Activated T-cell treated with anti-CD3 and anti-CD28 coated beads for 48 hours (primary cell): ENCODE measurements at places on chromosomes 5 and 9.

DNA sequence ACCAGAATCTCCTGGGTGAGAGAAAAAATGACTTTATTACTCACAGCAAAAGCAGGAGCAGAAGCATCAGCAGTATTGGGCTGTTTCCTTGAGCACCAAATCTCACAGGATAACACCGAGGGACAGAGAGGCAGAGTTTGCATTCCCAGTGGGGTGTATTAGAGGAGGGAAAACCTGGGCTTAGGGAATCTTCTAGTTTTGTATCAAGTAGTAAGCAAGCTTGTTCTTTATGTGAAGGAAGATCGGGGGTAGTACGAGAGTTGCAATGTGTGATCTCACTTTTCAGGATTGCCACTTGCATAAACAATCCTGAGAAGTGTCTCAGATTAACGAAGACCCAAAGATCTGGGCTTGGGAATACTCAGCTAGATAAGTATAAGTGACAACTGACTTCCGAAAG, 1163.0 kb downstream of the TAF11L14 start:
- no peak for DNase-seq

DNA sequence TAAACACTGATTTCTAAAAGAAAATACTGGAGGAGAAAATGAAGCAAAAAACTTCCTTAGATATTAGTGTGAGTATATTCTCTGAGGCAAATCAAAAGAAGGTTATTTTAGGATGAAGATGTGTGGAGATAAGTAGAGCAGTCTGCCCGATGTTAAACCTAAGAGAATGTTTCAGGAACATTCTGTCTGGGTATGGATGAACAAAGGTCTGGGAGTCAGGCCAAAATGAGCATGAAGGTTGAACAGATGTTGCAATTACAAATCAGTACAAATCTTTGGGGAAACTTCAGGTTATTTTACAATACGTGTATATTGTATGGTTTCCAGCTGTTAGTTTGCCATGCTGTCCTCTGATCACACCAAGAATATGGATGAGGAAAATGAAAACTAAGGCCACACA, 14.4 kb upstream of the CEP78 start:
- no peak for DNase-seq

GRCh38 chr5:16095612-16096011, 84.0 kb downstream of the MARCHF11 start:
- DNase-seq: no peak

- DNase-seq: no peak
Observed at GRCh38 chr5:24347158-24347557, 297.6 kb downstream of the CDH10 start.

GRCh38 chr5:159411115-159411514, 80.8 kb upstream of the IL12B start:
- DNase-seq: no peak

- DNase-seq: no peak
Observed at GRCh38 chr9:91693226-91693625, 256.8 kb downstream of the ROR2 start.
